Stimulated activated CD8-positive, alpha-beta memory T cell treated with anti-CD3 and anti-CD28 coated beads, Interleukin-4, amount 100 ng/mL, for 1 hour (primary cell): ENCODE measurements at places on chromosomes 3 and 15.

DNA sequence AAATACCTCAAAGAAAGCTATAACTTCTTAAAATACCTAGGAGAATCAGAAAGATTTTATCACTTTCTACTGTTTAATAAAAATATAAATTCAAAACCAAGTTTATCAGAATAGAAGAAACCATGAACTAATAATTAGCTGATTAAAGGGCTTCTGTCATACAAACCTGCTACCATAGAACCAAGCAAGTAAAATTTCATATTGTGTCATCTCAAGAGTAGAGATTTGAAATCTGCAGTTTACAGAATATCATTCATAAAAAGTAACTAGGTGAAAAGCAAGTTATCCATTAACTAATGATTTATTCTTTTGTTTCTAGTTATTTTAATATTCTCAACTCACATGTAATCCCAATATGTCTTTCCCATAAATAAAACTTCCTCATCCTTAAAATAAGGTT lies 36.8 kb upstream of the XXYLT1 start:
- no peak for DNase-seq

DNA sequence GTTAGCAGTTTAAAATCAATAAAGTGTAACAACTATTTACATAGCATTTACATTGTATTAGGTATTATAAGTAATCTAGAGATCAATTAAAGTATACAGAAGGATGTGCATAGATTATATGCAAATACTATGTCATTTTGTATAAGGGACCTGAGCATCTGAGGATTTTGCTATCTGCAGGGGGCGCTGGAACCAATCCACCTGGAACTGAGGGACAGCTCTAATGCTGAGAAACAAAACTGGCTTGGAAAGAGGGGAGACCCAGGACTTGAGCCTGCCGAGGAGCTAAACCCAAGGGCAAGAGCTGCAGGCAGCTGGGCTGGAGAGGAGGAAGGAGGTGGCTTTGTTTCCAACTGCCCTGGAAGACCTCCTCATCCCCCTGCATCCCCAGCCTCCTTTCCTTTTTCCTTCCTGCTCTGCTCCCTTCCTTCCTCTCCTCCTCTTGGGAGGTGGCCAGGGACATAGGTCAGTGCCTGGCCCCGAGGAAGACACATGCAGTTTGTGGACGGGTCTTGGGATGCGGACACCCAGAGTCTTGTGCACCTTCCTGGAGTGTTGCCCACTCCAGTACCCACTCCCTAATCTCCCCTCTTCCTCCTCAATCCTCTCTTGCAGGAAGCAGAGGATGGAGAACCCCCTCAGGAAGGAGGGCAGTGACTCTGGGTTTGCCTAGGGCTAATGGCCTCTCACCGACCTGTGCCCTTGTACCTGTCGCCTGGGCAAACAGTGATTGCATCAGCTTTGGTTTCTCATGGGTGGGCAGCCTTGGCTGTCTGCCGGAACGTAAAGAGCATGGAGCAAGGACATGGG lies 825 bp upstream of the RTP3 start:
- peak; percentile 25 for DNase-seq

- DNase-seq: no peak
Measured at GRCh38 chr15:29309139-29309538, 39.5 kb upstream of the NSMCE3 start.

- DNase-seq: no peak
Measured at GRCh38 chr15:80562033-80562432, 133.1 kb upstream of the ABHD17C start.

DNA sequence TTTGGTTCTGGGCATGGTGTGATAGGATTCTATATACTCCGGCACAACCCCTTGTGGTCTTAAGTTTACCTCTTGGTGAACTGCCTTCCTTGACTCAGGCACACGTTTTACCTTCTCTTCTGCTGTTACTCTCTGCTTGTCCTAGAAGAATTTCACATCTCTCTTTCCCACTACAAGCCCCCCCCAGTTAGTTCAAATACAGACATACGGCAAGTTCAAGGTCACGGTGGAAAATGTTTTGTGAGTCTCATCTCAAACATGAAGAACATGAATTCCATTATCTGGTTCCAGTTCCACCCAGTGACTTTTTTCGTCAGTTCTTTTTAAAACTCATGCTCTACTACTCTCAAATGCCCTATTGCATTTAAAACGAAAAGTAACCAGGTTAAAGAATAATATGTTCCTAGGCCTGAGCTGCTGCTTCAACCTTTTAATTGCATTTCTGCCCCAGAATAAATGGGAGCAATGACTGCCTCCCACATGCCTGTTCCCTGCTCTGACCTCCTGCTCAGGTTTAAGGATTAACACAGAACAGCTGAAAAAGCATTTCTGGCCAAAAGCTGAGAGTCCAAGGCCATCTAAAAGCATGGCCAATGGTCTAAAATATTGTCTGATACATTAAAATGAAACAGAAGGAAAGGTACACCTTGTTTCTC lies 132.8 kb downstream of the OSBPL10 start:
- DNase-seq: no peak

DNA sequence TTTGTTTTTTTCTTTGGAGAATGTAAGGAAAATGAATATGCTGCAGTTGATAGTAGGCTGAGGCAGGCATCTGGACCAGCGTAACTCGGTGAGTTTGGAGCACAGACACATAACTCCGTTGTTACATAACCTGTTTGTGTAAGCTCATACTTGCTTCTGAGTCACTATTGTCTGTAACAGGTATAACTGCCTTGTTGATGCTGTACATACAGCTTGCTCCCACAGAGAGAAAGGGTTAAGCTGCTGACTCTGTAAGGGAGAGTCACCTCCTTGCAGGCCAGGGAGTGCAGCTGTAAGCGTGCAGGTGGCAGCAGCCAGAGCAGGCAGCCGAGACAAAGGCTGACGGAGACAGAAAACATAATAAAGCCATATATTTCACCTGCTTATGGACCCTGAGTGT lies 20.4 kb downstream of the RETNLB start:
- DNase-seq: no peak
